ENCODE measurements at places on chromosomes 13 and 19.

GRCh38 chr13:47454986-47455385 lies 546.1 kb downstream of the SUCLA2 start:
- peak; percentile 52 for DNase-seq

DNA sequence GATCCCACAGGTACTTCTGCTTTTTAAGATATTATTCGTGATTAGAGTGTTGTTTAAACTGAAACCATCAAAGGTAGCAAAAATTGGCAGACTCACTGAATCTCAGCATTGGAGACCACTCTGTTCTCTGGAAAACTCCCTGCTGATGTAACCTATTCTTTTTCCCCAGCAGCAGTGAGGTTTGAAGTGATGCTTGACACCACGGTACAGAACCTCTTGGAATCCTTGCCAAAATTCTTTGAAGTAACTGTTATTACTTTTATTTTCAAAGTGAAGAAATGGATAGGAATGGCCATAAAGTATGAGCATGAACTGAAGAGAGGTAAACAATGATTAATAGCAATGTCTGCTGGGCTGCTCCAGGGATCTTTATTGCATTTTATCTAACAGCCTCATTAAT lies 66.4 kb upstream of the KL start:
- DNase-seq = no peak

- DNase-seq = no peak
These were observed 21.8 kb upstream of the RAB20 start for GRCh38 chr13:110583178-110583865.

- DNase-seq = no peak
These were observed 852 bp upstream of the SHISA7 start for GRCh38 chr19:55443824-55444480.

- no peak for DNase-seq
These were observed 122.3 kb upstream of the RNF113B start for GRCh38 chr13:98299235-98299965.

DNA sequence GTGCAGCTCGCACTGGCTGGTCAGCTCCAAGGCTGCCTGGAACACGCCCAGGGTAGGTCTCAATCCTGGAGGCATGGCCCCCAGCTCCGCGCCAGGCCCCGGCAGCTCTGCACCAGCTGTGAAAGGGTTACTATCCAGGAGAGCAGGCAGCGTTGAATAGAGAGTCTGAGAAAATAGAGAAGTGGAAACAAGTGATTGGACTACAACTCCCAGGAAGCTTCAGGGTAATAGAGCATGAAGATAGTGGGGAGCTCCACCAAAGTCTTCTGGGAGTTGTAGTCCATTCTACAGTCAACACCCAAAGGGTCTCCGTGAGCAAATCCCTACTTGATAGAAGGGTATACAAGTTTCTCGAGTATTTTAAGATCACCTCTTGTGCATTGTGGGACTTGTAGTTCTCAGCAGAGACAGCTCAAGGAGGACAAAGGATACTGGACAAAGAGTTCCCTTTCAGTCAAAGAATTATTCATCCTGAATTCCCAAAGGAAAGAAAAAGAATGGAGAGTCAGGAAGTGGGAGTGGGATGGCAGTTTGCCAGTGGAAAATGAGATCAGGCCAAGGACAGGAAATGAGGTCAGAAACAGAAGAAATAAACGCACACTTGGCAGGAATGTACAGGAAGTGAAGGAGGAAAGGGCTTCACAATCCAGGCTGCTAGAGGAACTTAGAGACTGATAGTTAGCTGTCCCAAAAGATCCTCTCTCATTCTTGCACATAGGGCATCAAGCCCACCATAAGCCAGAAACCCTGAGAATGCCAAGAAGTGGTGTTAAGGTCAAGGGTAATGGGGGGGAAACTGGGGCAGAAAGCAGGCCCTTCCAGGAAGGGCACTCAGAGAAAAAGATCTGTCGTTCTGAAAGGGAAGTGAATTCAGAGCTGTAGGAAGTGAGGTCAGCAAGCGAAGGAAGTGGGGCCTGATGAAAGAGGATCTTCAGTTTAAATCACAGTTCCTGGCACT lies 5.5 kb upstream of the MAMSTR start:
- peak; percentile 97 for DNase-seq

GRCh38 chr19:14442891-14443631 lies 10.0 kb downstream of the PKN1 start:
- no peak for DNase-seq

DNA sequence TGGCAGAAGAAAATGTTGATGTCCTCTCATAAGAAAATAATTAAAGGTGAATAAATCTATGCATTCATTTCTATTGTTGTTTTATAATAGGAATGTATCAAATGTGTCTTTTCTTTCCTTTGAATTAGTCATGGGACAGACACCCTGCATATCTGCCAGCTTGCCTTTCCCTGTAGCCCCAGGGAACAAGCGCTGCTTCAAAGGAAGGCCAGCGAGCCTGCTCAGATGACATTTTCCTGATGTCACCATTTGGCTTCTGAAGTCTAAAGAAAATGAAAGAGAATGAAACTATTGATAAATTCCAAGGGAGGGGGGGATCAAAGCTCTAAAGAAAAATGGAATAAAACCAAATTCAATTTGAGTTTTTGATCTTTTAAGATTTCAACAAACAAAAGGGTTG lies 574.8 kb downstream of the IRS2 start:
- no peak for DNase-seq

DNA sequence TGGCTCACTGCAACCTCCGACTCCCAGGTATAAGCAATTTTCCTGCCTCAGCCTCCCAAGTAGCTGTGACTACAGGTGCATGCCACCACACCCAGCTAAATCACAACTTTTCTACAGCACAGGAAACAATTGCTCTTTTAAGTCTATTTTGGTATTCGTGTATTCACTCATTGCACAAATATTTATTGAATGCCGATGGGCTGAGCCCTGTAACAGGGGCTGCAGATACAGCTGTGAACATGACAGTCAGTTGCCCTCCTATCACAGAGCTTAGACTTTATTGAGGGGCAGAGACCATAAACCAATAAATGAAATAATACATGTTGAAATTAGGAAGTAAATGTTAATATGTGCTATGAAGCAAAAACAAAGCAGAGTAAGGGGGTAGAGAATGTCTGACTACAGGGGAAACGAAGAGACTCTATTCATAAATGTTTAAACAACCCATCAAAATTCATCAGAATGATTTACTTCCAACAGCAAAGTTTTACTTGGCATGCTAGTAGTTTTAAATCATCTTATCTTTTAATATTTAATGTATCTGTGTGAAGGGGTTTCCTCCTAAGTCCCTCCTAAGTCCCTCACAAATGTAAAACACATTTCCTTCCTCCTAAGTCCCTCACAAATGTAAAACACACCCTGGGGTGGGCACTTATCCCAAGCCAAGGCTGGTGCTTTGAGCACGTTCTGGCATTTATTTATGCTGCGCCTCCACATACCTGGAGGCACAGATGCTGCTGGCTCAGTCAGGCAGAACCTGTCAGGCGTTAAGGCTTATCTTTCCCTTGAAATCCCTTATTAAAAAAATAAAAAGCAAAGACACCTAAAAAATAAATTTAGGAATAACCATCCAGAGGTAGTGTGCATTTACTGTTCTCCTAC lies 140.8 kb downstream of the MIPEP start:
- no peak for DNase-seq

- no peak for DNase-seq
These were observed 78.7 kb downstream of the RNF17 start for GRCh38 chr13:24842549-24843274.

GRCh38 chr19:40755248-40755624 lies 4.2 kb downstream of the SNRPA start:
- DNase-seq = no peak

- no peak for DNase-seq
These were observed 5.3 kb downstream of the RFX1 start for GRCh38 chr19:14000691-14001375.

DNA sequence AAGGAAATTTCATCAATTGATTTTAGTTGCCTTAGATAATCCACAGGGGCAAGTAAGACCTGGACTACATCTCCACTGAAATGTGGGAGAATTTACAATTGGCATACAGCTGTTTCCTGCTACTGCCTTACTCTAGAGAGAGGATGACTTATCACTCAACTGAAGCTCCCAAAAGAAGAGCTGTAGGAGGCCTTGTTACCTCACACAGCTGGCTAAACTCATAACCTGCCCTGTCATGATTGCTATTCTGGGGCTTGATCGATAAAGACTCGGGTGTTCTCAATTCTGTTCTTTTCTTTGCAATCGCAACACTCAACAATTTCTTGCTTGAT lies 1396.4 kb downstream of the EFNB2 start:
- DNase-seq = no peak

- DNase-seq = no peak
These were observed 52.5 kb upstream of the POMP start for GRCh38 chr13:28606466-28606865.

GRCh38 chr13:78868991-78869390 lies 210.0 kb upstream of the OBI1 start:
- DNase-seq = no peak

- no peak for DNase-seq
These were observed 7.8 kb upstream of the SIGLECL1 start for GRCh38 chr19:51242881-51243630.

DNA sequence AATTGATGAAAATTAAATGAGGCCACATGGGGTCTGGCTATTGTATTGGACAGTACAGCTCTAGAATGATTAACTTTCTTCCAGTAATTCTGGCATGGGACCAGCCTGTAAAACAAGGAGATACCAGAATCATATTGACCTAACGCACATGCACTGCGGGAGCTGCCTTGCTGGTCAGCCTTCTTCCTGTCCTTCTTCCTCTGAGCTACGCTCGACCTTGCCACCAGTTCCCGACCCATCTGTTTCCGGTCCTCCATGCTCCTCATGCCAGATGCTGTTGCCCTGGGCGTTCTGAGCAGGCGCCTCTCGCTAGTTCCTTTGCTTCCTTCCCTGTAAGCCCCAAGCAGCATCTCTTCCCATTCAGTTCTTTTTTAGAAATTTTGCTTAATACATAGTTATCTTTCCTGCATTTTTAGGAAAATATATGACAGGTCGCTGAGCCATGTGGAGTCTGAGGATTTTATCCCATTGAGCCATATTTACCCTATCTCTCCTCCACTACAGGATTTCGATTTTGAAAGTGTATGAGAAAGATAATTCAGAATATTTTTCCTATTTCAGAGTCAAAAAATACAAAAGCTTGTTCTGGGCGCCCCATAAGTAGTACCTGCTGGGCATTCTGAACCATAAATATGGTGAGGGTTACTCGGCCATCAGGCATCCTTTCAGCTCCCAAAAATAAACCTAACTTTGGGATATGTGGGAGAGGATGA lies 38.6 kb downstream of the TNFRSF19 start:
- no peak for DNase-seq

GRCh38 chr13:109348519-109349258 lies 437.7 kb downstream of the IRS2 start:
- DNase-seq = peak; percentile 6

- DNase-seq = no peak
These were observed 80.0 kb upstream of the GPR183 start for GRCh38 chr13:99386911-99387788.

DNA sequence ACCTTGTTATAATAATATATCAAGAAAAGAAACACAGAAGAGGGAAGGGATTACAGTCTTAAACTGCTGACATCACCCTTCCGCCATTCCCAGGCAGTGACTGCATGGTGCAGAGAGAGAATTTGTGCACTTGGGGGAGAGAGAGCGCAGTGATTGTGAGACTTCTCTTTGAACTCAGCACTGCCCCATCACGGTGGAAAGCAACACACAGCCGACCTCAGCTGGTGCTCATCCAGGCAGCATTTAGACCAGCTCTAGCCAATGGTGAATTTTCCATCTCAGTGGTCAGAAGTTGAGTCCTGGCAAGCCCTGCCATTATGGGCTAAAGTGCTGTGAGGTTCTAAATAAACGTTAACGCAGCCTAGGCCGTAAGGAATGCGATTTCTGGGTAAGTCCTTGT lies 1681.5 kb downstream of the EFNB2 start:
- no peak for DNase-seq

DNA sequence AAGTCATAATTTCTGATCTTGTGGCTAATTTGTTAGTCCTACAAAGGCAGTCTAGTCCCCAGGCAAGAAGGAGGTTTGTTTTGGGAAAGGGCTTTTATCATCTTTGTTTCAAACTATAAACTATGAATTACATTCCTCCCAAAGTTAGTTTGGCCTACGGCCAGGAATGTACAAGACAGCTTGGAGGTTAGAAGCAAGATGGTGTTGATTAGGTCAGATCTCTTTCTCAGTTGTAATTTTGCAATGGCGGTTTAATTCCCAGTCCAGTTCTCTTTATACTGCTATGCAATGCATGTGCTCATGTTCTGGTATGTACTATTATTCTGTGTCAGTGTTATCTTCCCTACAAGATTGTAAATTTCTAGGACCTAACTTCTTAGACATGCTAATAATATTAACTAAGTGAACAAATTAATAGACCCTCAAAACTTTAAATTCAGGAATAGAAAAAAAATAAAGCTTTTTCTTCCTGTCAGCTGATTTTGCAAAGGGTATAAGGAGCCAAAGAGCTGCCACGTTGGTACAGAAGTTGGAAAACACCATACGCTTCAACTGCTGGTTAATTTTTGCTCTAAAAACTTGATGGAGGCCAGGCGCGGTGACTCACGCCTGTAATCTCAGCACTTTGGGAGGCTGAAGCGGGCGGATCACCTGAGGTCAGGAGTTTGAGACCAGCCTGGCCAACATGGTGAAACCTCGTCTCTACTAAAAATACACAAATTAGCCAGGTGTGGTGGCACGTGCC lies 1.3 kb upstream of the DNAJC15 start:
- peak; percentile 77 for DNase-seq

DNA sequence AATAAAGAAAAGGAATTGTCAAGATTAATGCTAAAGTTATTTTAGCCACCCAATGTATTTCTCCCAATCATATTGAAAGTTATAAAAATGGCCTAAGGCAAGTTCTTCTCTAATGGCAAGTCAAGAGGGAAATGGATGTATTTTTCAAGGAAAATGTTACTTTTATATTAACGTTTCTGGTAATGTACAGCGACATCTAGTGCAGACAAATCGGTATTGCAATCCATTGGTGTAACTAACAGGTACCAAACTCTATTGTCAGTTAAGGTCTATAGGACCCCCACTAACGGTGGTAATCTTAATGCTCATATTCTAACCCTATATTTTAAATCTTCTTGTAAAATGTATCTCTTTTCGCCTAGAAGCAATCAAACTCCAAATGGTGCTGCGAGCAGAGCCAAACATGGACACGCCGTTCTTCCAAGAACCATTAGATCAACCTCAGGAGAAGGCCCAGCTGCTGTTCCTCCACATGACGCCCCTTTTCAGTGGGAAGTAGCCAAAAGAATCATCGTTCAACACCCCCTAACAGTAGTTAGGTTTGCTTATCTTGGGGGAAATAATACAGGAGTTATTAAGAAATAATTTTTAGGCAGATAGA lies 98.5 kb upstream of the PABPC3 start:
- DNase-seq = peak; percentile 52

DNA sequence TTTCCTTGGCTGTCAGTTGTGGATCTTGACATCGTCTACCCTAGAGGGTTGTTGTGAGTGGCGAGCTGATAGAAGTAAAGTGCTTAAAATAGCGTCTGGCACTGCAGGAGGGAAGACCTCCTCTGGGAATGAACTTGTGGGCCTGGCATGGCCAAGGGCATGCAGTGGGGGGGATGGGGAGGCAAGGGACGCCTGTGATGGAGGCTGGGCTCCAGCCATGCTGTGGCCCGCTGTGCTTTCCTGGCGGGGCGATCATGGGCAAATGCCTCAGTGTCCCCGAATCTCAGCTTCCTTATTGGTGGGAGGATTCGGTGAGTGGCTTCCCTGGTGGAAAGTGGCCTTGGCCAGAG lies 10.7 kb downstream of the CARM1 start:
- no peak for DNase-seq
